ENCODE measurements at places on chromosomes 6 and 20.

DNA sequence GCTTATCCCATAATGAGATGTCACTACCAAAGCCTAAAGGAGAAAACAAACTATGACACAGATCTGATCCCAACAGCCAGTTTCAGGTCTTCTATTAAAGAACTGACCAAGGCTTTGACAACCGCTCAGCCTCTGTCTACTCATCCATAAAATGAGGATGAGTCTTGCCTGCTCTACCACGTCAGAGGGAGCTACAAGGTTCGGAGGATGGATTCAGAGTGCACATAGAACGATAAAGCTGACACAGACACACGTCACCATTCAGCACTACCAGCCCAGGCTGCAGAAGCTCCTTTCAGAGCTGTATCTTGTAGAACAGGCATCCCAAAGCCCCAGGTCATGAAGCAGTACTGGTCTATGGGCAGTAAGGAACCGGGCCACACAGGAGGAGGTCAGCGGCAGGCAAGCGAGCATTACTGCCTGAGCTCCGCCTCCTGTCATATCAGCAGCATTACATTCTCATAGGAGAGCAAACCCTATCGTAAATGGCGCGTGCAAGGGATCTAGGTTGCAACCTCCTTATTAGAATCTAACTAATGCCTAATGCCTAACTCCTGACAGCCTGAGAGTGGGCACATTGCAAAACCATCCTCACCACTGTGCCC is 25.1 kb downstream of the KIF16B start:
- DNase-seq = no peak

DNA sequence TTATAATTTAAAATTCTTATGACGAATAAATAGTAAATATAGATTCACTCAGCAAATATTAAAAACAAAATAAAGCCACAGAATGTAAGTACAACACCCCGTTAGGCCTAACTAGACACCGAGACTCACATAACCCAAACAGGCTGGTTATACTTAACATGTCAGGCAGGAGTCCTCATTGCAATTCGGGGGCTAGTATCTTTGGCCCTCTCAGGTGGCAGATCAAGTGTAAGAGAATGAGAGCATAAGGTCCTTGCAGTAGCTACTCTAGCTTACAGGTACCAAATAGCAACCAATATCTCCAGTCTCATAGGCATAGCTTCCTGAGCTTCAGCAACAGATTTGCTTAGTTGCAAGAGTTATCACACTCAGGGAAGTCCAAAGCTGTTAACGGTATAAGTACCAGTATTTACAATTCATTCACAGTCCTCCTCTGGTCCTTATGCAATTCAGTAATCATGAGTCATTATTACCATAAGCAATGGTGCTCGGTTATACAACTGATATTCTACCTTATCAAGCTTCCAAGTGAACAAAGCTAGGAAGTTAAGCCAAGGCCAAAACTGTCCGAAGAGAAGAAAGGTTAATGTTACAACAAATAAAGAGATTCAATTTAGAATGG is 20.1 kb downstream of the REV3L start:
- no peak for DNase-seq

DNA sequence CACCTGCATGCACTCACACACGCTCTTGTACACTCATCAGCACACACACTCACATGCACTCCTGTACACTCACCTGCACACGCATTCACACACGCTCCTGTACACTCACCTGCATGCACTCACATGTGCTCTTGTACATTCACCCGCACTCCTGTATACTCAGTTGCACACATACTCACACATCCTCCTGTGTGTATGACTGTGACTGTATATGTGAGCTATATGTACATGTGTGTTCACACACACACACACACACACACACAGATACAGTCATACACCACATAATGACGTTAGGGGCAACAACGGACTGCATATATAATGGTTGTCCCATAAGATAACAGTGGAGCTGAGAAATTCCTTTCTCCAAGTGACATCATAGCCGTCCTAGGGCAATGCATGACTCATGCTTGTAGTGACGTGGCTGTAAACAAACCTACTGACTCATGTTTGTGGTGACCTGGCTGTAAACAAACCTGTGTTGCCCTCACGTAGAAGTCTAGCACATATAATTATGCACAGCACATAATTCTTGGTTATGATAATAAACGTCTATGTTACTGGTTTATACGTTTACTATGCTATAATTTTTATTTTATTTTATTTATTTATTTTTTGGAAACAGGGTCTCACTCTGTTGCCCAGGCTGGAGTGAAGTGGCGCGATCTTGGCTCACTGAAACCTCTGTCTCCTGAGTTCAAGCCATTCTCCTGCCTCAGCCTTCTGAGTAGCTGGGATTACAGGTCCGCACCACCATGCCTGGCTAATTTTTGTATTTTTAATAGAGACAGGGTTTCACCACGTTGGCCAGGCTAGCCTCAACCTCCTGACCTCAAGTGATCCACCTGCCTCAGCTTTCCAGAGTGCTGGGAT is 22.8 kb upstream of the TAF4 start:
- DNase-seq = no peak

DNA sequence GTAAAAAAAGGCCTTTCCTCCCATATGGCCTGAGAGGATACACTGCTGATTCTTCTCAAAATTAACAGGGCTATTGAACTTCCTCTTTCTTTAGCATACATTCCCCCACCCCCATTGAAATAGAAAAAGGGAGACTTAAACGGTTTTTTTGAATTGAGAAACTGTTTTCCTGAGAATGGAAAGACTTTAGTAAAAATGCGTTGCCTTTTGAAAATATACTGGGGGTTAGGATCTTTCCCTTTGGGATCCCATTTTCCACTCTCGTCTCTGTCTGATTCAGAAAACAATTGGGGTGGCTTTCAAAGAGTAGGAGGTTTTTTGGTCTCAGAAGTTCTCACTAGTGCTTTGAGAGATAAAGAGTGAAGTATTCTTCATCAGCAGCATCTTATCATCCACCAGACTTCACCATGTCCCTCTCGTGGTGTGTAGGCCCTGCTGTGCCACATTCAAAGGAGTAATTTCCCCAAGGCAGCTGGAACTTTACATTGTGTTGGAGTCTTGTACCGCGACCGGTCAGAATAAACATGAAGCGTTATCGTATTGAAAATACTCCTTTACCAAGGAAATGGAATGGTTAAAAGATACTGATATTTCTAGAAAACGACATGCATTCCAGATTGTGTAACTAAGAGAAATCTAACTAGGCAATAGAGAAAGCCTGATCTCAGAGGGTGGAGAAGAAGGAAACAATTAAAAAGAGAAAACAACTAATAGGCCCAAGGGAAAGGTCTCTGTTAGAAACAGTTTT is 10.6 kb downstream of the MYB start:
- no peak for DNase-seq

- DNase-seq = no peak
These were observed 7.0 kb downstream of the SNX5 start for GRCh38 chr20:17961587-17961940.

- no peak for DNase-seq
These were observed 28.4 kb downstream of the PAQR8 start for GRCh38 chr6:52390361-52390727.

GRCh38 chr20:35271904-35272303 is 6.0 kb downstream of the MMP24OS start:
- no peak for DNase-seq

DNA sequence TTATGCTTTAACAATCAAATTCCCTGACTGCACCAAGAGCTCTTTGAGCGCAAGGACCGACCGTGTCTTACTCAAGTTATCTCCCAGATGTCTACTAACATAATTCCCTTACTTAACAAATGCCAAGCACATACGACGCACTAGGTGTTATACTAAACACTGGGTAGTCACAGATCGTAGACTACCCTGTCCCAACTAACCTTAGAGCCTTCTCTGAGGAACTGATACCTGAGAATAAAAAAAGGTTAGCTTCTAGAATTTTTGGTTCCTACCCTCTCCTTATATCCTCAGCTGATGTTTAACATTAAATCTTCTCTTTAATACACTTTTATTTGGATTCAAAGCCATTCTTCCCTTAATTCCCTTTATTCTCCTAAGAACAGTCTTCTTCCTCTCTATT is 38.5 kb downstream of the EPB41L2 start:
- DNase-seq = no peak

- DNase-seq = no peak
These were observed 31.5 kb upstream of the COL10A1 start for GRCh38 chr6:116157391-116157790.

- no peak for DNase-seq
These were observed 70.5 kb upstream of the MYLIP start for GRCh38 chr6:16058201-16058928.

- no peak for DNase-seq
These were observed 114.9 kb downstream of the EPHA7 start for GRCh38 chr6:93304505-93304904.

GRCh38 chr6:1616701-1617463 is 7.2 kb downstream of the FOXC1 start:
- DNase-seq = no peak

DNA sequence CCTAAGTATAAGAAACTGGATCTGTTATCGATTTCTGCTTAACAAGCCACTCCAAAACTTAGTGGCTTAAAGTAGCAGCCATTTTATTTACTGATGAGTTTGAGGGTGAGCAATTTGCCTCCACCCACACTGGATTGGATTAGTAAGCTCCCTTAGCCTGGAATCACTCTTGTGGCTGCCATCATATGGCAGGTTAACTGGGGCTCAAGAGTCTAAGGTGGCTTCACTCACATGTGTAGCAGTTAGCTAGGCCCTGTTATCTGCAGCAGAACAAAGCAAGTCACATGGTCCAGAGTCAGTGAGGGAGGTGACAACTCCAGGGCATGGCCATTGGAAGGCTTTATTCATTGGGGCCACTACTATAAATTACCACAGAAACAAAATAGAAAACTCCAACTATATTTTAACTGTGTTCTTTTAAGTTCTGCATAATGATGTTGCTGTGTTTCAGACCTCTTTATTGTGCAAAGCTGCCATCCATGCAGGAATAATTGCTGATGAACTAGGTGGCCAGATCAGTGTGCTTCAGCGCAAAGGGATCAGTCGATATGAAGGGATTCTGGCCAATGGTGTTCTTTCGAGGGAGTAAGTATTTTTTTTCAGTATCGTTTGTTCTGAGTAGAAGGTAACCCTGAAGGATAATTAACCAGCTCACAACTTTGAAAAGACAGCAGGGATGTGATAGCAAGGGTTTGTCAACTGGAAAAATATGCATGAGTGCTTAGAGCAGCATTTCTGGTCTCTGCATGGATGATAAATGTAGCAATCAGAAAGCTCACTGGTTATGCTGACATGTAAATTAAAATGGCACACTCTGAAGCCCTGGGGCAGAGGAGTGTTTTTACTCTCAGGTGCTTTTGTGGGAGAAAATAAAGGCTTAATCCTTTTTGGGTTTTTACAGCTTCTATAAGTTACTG is 49.6 kb downstream of the DCBLD1 start:
- DNase-seq = no peak

GRCh38 chr6:99873084-99873483 is 120.9 kb downstream of the MCHR2 start:
- no peak for DNase-seq

GRCh38 chr6:30824698-30825097 is 59.6 kb upstream of the DDR1 start:
- DNase-seq = no peak

GRCh38 chr20:10596710-10597121 is 77.1 kb downstream of the JAG1 start:
- DNase-seq = no peak

- no peak for DNase-seq
These were observed 110.0 kb downstream of the MAP7 start for GRCh38 chr6:136440203-136440602.

- DNase-seq = no peak
These were observed 83.9 kb upstream of the AFDN start for GRCh38 chr6:167742719-167743303.

GRCh38 chr6:170561555-170561954 is 7.4 kb downstream of the TBP start:
- DNase-seq = no peak

DNA sequence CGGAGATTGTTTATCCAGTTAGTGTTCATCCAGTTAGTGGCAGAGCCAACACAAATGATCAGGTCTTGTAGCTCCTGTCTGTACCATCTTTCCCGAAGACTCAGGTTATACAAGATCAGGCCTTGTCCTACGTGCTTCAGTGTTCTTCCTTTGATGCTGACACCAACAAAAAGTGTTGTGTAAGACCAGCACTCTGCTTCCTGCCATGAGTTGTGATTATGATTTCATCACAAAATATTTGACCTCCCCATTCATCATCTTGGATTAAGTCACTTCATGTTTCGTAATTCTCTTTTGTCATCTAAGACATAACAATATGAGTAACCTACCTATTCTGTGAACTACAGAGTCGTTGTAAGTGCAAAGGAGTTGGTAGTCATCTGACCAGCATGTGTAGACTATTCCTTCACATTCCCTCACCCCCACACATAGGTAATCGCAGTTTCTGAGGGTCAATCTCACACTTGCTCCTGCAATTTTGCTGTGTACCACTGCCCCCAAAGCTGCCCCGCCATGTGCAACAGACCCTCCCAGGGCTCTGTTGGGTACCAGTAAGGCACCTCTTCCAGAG is 135.6 kb upstream of the SLC22A23 start:
- no peak for DNase-seq

- no peak for DNase-seq
These were observed 23.2 kb upstream of the SPAG4 start for GRCh38 chr20:35592339-35592974.

- DNase-seq = no peak
These were observed 2.0 kb downstream of the TRAF3IP2 start for GRCh38 chr6:111603685-111604084.

- DNase-seq = no peak
These were observed 82.4 kb downstream of the PPP1R3G start for GRCh38 chr6:5167501-5167900.

DNA sequence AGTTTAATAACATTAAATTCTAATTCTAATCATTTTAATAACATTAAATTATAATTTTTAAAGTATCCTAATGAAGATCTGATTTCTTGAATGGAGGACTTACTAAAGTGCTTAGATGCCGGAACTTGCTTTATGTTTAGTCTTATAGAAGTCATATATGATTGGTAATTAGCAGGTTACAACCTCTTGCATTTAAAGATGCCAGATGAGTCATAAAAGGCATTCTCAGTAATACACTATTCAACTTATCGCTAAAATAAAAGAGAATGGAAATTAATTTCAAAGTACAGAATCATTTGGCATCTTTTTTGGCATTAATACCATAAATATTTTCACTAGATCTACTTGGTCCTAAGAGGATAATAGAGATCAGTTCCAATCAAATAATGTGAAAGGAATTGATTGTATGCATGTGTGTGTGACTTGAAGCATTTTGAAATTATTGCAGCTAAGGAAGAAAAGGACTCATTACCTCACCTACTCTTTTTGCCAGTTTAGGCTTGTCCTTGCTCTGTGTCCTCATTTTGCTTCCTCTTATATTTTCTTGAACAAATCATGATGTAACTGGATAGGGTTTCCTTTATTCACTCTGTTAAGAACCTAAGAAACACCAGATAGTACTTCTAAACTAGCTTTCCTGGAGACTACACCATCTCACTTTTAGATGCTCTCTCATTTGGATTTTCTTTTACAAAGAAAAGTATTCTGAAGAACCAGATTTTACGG is 2.7 kb downstream of the COL21A1 start:
- no peak for DNase-seq

DNA sequence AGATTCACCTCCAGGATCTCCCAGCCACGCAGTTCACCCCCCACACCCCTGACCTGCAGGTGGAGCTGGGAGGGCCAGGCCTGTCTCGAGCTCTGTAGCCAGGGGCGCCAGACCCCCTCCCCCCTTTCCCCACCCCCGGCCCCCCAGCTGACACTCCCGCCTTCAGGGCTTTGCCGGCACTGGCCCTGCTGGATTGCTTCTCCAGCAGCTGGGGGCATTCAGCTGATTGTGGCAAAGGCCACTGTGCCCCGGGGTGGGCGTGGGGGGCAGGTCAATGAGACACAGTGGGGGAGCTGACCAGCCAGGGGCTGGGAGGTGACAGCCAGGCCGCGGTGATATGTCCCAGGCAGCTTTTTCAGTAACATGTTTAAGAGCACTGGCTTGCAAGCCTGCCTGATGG is 22.2 kb downstream of the ZBP1 start:
- no peak for DNase-seq

Data from NCI-H1436 treated with DMSO at 0.1 percent for 48 hours (cell line).